Stimulated activated CD4-positive, alpha-beta T cell treated with anti-CD3 and anti-CD28 coated beads, Interleukin-1b, Interleukin-23, amount 100 ng/mL, for 4 hours (primary cell): ENCODE measurements at places on chromosomes 5 and 9.

DNA sequence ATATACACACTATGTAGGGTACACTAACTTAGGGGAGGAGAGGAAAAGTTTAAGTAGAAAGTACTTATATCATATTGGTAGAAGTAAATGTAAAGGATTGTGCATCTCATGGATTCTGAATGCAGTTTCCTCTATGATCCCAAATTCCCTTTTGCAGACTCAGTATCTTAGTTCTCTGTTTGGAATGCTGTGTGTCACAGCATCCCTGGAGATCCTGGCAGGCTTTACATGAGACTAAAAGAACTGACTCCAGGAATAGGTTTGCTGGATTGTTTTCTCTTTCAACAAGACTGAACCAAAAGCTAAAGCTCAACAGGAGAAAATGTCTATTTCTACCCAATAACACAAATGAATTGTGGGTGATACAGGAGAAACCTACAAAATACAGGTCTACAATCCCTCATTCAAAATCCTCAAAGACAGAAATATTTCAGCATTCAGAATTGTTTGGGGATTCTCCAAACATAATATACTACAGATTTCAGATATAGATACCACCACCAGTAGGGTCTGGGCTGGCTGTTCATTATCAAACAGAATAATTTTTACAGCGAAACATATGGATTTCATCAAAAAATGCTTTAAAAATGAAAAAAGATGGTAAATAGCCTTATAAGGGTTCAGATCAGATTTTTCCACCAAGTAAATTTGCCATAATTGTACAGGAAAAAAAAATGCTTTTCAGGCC, 324.7 kb upstream of the GRAMD2B start:
- DNase-seq, result no peak

DNA sequence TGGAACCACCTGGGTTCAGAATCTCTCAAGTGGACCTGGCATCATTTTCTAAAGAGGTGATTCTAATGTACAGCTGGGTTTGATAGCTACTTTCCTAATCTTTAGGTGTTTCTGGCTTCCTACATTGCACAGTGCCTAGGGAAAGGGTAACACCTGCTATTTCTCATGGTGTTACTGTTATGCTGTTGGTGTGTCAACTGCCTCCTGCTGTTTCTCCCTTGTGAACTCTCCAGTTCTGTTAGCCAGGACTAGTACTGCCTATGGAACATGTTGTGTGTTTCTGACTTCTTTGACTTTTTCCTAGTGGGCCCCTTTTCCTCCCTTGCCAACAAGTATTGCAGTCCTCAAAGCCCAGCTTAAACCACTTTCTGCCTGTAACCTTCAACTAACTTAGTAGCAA, 5.5 kb downstream of the ARHGEF28 start:
- no peak for DNase-seq

GRCh38 chr5:66994790-66995189, 201.8 kb downstream of the CD180 start:
- no peak for DNase-seq

DNA sequence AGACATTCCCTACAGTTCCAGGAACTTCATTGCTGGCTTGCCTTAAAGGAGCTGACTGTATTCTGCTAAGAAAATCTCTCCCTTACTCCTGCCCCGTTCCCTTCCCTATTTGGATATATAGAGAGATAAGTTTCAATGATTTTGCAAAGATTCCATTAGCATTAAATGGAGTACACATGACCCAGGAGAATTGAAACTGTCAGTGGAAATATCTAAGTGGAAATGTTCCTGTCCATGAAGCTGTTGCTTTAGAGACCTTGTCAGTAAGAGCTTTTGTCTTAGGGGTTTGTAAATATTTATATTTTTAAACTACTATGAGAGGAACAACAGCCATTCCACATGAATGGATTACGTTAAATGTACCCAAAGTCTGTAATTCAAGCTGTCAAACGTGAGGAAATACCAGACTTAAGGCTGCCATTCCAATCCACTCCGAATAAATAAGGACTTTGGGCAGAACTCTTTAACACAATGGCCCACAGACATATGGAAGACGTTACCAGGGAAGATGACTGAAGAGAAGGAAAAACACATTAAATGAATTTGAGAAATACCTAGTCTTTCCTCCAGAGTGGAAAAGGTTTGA, 387.1 kb upstream of the PAPPA start:
- DNase-seq, result no peak

- DNase-seq, result no peak
Observed at GRCh38 chr5:151151793-151152192, 5.8 kb downstream of the ANXA6 start.

GRCh38 chr9:118262191-118262590, 558.0 kb downstream of the TLR4 start:
- no peak for DNase-seq

DNA sequence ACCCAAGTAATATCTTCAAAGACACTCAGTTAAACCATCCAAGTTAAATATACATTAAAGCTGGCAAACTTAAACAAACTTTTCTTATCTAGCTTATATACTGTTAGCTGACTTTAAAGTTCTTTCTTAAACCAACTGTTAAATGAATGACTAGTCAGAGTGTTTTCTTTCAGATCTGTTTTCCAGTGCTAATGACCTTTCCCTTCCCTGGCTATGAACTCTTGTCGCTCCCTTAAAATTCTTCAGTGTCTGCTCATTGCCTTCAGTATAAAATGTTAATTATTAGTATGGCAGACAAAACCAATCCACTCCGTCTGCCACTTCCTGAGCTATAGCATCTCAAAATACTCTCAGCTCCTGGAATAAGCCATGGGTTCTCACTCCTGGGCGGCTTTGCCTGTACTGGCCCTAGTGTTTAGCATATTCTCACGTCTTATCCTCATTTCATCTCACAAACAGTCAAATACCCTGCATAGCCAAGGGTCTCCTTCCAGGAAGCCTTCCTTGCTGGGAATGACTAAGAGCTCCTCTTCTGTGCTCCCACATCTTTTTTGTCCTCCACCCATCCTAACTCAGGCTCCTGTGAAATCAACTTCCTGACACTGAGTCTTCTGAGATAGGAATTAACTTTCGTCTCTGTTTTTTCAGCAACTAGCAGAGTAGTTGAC, 87.7 kb downstream of the VCAN start:
- no peak for DNase-seq

- DNase-seq, result no peak
Observed at GRCh38 chr5:10913841-10914240, 152.8 kb upstream of the DAP start.

GRCh38 chr9:33840381-33840780, 23.4 kb downstream of the UBE2R2 start:
- DNase-seq, result no peak

- no peak for DNase-seq
Observed at GRCh38 chr5:160165137-160166068, 46.2 kb upstream of the PWWP2A start.

GRCh38 chr5:112649882-112650281, 87.8 kb upstream of the APC start:
- no peak for DNase-seq

GRCh38 chr9:38368731-38369130, 23.8 kb upstream of the ALDH1B1 start:
- no peak for DNase-seq

DNA sequence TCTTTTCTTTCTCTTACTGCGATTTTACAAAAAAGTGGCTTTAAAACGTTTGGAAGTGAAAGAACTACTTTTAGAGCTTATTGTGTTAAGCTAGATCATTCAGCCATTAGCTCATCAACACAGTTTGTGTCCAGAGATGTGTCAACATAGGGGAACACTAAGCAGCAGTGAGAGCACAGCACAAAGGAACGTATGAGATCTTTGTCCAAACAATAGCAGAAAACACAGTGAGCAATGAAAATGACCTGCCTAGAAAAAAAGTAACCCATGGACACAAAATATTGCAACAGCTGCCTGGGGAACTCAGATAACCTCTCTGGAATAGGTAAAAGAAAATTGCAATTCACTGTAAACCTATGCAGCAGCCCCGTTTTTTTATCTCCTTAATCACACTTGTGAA, 372.5 kb downstream of the ARHGEF28 start:
- DNase-seq, result no peak

DNA sequence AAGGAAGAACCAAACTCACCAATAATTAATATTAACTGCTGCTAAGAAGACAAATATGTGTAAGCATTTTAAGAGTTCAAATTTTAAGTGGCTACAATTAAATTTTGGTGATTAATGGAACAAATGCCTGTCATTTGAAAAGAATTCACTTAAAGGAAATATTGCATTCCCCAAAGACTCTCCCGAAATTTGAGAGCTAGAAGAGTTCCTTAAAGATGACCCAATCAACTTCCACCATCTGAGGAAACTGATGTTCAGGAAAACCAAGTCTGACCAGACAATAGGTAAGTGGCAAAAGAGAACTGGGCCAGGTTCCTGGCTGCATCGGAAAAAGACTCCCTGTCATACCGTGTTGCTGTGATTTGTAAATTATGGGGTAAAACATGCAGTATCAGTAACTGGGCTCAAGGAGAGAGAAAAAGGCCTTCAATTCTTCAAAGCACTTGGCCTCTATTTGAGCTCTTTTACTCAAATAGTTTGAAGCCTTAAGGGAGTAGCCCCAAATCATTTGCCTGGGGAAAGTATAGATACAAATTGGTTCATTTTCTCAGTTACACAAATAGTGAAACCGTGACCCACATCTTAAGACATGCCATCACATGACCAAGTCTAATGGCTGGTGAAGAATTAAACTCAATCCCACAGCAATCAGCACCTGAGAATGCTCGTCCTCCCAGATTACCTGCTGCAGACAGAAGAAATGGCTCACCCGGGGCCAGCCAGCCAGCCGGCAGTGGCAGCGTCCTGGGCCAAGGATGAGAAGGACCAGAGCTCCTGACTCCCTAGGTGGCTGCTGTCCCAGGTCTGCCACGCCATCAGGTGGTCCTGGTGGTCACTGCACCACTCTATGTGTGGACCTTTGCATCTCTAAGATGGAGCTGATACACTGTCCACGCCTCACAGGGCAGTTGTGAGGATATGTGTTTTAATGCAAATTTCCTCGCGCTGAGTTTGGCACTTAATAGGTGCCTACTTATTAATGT, 162.9 kb downstream of the TTLL11 start:
- DNase-seq, result no peak

GRCh38 chr5:154779105-154779504, 23.9 kb downstream of the LARP1 start:
- no peak for DNase-seq

DNA sequence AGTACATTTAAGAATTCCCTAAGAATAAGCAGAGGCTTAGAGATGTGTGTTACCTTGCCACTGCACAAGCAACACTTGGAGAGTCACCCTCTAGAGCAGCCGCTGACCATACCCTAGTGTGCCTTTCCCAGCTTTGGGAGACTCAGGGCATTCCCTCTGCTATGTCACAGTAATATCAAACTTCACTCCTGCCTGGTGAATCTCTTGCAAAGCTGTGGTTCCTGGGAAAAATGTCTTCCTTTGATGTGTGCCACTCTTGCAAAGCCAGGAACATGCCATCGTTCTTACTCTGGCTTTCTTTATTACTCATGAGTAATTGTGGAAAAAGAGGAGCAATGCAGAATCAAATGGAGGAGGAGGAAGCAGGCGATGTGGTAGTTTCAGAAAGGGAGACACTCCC, 173.2 kb downstream of the CCDC192 start:
- DNase-seq, result no peak

DNA sequence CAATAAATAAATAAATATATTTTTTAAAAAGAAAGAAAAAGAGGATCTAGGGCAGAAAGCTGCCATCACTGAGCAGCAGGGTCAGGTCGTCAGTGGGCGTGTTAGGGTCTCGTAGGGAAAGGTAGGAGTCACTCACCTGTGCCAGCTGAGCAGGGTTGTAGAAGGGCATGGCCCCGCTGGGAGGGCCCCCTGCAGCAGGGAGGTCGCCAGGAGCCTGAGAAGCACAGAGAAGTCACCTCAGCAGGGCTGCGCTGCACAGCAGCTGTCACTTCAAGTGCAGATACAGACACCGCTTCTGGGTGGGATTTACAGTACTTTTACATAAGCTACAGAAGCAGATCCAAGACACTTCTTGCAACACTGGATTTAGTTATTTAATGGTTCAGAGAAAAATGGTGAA, 4.0 kb upstream of the INPP5E start:
- DNase-seq, result no peak

DNA sequence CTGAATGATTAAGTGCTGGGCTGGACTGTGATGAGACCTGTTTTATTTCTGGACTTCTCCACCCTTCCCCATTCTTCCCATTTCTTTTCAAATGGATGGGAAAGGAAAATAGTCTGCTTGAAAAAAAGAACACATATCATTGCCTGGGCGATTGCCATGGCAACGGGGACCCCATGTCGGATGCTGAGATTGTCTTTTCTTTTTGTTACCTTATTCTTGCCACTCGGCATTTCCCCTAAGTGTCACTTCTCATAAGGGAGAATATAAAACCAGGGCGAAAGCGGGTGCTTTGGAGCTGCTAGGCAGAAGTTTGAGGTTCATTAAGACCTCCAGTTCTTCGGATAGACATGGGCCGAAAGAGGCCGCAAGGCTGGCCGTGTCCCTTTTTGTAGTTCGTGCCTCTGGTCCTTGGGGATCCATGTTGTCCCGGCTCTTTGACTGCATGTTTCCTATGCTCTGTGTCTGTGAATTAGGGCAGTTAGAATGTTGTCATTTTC, 763 bp downstream of the FGD3 start:
- no peak for DNase-seq

GRCh38 chr9:94932652-94933510, 206.4 kb downstream of the AOPEP start:
- DNase-seq, result no peak

- DNase-seq, result no peak
Observed at GRCh38 chr9:34124926-34125325, 1.6 kb downstream of the DCAF12 start.

- DNase-seq, result no peak
Observed at GRCh38 chr9:89667726-89668125, 62.9 kb downstream of the GADD45G start.

GRCh38 chr9:4774209-4774608, 18.5 kb upstream of the RCL1 start:
- DNase-seq, result no peak

DNA sequence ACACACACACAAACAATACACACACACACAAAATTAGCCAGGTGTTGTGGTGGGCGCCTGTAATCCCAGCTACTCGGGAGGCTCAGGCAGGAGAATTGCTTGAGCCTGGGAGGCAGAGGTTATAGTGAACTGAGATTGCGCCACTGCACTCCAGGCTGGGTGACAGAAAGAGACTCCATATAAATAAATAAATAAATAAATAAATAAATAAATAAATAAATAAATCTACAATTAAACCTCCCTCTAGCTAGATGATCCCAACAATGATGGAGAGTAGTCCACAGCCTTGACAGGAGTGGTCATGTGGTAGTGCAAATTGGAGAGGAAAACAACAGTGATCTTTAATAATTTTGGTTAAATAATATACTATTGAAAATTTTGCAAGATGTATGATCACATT, 1739.0 kb upstream of the C9orf72 start:
- no peak for DNase-seq

- DNase-seq, result no peak
Observed at GRCh38 chr5:14359069-14360043, 216.2 kb downstream of the TRIO start.

GRCh38 chr5:159430361-159431012, 100.2 kb upstream of the IL12B start:
- DNase-seq, result no peak

GRCh38 chr5:30040488-30041118, 1152.9 kb upstream of the CDH6 start:
- DNase-seq, result no peak

GRCh38 chr9:73684601-73685000, 532.9 kb downstream of the ANXA1 start:
- no peak for DNase-seq
